ENCODE measurements at places on chromosomes 5 and 9.

- DNase-seq = no peak
Observed at GRCh38 chr9:114300846-114301797, 21.8 kb upstream of the ORM1 start.

DNA sequence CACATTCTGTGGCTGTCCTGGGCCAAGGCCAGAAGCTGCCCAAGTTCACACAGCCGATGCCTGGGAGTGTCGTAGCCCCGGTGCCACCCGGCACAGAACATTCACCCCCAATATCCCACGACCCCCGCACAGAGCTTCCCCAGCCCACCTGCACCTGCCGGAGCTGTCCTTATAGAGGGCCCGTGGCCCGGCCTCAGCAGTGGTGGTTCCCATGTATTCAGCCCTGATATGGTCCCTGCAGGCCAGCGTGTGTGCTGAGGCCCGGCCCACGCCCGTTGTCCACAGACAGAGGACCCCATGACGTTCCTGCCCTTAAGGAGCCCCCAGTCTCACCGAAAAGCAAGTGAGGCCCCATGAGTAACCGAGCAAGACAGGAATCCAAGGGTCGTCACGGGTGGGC is 5.3 kb upstream of the GFI1B start:
- DNase-seq = no peak

DNA sequence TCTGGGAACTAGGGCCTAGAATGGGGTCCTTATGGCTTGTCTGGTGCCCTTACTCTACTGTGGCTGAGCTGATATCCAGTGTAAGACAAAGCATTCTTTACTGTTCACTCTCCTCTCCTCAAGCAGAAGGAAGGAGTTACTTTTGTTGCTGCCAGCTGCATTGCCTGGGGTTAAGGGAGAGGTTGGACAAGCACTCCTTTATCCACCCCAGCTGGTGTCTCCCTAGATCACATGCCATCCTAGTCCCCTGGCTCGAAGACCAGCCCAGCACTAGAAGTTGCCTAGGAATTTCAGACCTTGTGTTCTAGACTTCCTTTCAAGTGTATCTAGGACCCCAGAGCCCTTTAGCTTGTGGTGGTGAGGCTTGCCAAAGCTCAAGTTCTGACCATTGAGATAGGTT is 1051.5 kb upstream of the C9orf72 start:
- DNase-seq = no peak

DNA sequence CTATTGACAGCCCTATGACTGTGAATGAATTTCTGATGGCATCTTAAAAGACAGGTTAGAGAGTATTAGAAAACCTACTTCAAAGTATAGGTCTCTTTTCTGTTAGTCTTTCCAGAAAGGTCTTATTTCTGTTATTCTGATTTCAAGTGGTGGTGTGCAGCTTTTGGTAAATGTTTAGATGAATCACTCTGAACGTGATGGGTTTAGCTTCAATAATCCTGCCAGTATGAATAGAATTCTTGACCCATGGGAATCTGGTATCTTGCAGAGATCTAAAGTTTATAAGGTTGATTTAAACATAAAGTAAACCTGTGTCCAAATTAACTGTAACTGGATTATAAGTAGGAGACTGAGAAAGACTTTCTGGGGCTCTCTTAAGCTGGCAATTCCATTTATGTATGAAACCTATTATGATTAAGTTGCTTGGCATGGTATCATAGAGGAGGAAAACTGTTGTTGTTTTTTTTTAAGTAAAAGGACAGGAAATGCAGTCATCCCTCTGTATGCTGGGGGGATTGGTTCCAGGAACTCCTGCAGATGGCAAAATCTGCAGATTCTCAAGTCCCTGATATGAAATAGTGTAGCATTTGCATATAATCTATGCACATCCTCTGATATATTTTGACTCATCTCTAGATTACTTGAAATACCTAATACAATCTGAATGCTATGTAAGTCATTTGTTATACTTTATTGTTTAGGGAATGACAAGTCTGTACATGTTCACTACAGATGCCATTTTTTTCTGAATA is 77.0 kb upstream of the ADAMTS19 start:
- DNase-seq = no peak

DNA sequence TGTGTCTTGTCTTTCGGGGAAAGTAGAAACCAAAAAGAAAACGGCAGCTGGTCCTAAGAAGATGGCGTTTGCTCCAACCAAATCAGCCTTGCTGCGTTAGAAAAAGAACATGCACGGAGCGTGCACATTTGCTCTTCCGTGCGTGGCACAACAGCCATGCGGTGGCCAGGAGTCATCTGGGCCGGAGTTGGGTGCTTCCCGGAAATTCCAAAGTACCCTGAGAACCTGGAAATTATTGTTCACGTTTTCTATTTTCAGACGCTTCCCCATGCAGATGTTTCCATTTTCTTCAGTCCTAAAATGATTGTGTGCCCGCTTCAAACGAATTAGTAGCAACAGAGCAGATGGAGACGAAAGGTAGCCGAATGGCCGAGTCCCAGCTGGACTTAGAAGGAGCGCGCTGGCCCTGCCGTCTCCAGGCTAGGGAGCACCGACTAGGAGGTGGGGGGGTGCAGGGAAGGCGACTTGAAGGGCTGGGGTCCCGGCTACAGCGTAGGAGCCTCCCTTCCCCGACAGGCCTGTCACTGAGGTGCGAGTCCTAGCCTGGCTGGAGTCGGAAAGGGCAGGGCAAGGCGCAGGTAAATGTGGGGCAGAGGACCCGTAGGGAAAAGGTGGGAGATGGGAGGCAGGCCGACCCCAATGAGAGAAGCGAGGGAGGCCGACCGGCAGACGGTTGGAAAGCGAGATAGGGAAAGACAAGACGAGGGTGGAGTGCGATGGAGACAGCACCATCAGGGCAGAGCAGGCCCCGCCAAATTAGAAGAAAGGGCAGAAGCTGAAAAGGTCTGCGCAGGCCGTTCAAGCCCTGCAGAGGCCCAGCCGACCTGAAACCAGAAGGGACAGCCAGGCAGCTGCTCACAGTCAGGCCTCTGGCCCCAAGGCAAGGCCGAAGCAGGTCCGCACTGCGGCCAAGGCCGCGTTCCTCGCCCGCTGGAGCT is 1.4 kb downstream of the BARX1 start:
- DNase-seq = no peak

- DNase-seq = no peak
Observed at GRCh38 chr9:97491216-97491999, 10.1 kb upstream of the TMOD1 start.

DNA sequence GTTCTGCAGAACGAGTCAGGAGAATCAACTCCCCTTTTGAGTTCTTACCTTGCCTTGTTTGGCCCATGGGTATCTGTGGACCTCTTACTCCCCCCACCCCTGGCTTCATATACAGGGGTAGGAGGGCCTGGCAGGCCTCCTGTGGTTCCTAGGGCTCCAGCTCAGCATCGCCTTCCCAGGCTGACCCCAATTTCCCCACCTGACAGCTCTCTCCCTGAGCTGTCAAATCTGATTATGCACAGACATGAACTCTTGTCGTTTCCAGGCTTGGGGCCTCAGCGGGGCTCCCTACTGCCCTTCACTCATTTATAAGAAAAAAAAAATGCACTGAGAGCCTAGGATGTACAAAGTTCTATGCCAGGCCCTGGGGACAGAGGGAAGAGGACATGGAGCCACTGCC is 67.9 kb downstream of the PTPN3 start:
- DNase-seq = no peak

GRCh38 chr5:150263801-150264621 is 25.6 kb downstream of the CAMK2A start:
- DNase-seq = no peak

DNA sequence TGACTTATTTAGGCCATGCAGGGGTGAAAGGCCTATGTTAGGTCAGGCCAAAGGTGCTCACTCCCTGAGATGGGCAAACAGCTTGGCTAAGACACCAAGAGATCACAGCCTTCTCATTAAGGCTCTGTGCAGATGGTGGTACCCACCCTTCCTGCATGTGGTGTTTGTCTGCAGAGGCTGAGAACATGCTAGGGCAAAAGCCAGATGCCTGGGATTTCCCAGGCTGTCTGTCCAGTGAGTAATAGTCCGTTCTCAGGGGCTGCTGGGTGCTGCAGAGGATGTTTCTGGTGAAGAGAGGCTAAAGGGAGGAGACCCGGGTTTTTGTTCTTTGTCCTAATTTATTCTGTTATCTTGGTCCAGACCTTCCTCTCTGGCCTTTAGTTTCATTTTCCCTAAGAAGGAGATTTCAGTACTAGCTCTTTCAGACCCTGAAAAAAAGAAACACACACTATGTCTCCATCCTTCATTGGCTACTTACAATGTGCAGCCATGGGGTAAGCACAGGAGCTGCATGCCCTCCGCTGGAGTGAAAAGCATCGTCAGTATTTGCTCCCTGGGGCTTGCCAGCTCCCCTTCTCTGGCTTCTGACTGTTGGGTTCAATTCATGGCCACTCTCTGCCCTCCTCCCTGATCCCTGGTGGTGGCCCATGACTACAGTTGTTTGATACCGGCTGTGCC is 23.4 kb upstream of the GLRA1 start:
- no peak for DNase-seq

DNA sequence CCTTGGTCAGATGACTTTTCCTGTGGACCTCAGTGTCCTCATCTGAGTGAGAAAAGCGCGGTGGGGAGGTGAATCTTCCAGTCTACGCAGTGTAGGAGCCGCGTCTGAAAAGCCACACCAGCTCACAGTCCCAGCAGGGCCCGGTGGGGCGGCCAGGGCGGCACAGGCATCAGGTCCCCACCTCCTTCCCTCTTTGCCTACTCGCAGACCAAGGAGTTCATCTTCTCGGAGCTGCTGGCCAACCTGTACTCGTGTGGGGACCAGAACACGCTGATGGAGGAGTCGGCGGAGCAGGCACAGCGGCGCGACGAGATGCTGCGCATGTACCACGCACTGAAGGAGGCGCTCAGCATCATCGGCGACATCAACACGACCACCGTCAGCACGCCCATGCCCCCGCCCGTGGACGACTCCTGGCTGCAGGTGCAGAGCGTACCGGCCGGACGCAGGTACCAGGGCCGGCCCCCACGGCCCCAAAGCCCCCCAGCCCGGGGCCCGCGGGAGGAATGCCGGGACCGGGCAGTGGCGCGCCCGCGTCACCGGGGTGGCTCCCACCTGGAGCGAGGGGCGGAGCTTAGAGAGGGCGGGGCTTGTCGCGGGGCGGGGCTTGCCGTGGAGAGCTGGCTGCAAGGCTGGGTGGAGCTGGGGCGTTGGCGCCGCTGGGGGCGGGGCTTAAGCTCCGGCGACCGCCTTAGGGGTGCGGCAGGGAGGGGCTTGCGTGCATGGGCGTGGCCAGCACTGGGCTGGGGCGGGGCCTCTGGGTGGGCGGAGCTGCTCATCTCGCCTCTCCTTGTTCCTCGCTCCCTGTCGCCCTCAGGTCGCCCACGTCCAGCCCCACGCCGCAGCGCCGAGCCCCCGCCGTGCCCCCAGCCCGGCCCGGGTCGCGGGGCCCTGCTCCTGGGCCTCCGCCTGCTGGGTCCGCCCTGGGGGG is 25.6 kb downstream of the GOLGA2 start:
- peak; percentile 65 for DNase-seq

- no peak for DNase-seq
Observed at GRCh38 chr5:40676613-40677343, 2.9 kb upstream of the PTGER4 start.

DNA sequence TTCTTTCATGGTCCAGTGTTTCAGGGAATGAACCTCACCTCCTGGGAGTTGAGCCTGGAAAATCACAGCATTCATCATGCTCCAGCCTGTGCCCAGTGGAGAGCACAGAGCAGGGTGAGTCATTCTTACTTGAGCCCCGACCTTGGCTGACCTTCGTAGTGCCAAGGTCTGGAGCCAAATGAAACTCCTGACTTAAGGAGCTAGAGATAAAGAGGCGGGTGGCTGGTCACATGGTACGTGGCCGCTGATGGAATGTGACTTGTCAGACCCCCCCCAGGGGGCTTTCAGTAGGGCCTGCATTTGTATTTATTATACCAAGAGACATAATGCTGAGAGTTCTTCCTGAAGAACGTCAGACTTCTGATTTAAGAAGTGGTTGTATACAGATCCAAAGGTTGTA is 15.0 kb upstream of the PIP5K1B start:
- no peak for DNase-seq

All from right lung (tissue), 10 donors.